ENCODE measurements at places on chromosomes 12 and 14.
A peak's percentile ranks its signal among the peaks of the same experiment; 100 is the strongest.

DNA sequence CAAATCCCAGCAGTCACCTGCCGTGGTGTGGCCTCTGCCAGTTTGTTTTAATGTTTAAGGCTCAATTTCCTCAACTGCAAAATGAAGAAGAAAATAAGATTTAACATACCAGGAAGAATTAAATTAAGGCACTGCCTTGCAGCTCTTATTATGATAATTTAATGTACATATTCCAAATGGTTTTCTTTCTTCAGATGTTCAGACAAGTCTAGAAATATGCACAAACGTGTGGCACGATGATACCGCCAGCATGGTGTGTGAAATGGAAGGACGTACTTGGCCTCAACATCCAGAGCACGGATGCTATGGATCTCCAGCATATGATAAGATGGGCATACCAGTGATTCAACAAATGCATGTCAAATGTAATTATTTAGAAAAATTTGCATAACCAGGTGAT lies 959.4 kb upstream of the TMEM132C start:
- DNase-seq: no peak

DNA sequence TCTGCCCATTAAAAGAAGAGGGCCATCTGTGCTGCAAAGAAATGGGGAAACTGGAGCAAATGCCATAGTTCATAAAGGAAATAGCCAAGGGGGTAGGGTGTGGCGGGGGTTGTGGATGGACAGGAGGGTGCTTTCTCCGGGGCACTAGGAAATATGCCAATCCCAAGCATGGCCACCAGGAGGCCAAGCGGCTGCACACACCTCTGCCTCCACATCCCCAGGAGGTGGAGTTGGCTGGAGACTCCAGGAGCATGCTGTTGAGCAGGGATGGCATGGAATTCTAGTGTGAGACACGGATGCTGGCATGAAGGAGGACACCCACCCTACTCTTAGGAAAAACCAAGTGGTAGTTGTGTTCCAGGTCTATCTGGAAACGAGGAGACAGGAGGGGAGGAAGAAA lies 25.2 kb downstream of the NID2 start:
- DNase-seq: no peak

GRCh38 chr12:32305163-32305562 lies 94.2 kb upstream of the FGD4 start:
- DNase-seq: no peak

DNA sequence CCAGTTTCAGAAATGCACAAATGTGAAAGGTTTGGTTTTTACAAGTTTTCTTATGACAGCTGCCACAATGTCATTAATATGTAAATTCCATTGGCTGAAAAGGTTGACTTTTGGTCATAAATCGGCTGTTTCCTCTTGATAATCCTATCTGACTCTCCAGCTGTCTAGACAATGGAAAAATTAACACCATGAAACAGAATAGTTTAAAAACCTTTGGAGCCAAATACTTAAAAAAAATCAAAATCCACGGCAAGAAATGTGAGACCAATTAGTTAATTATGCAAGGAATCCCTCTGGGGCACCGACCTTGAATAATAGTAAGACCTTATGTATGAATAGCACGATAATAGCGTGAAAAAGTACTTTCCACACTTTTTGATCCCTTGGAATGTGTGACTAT lies 138.0 kb downstream of the ZNF664 start:
- DNase-seq: no peak

- DNase-seq: no peak
These were observed 1101.2 kb upstream of the TMEM132C start for GRCh38 chr12:127165567-127166392.

DNA sequence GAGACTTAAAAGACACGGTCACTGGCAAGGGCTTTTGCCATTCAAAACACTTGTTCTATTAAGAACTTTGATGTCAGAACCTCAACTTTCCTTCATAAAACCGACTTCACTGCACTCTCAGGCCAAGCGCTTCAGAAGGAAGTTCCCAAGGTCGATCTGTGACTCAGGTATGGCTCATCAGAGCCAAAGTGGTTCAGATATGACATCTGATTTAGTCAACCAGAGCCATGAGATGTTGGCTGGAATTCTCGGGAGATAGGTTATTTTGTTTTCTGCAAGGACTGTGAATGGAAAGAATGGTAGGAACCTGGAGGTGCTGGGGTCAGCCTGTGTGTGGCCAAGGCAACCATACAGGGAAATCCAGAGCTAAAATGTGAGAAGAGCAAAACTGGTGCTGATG lies 445.6 kb downstream of the GLT1D1 start:
- no peak for DNase-seq

DNA sequence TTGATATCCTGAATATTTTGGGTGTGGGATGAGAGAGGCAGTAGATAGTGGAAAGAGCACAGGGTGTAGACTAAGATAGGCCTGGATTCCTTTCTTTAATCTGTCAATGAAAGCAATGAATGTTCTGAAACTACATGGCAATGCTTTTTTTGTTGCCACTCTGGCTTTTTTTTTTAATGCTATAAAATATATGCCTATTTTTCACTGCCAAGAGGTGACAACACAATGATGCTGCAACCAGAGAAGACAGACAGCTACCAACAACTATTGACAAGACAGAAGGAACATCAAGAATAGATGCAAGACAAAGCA lies 9.4 kb downstream of the ANG start:
- no peak for DNase-seq

DNA sequence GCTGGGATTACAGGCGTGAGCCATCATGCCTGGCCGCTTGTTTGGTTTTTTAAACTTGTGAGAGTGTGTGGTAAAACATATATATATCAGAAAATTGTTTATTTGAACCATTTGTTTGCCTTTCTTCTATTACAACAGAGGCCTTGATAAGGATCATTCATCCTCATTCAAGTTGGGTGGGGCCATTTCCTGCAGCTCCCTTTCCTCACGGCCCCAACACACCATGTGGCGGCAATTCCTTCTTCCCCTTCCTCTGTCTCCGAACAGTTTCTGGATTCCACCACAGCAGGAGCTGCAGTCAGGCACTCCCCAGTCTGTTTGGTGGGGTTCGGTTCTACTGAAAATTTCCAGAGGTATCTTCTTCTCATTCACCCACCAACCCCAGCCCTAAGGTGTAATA lies 42.0 kb upstream of the RASSF3 start:
- DNase-seq: no peak

GRCh38 chr14:104871656-104872468 lies 6.8 kb downstream of the CEP170B start:
- no peak for DNase-seq

DNA sequence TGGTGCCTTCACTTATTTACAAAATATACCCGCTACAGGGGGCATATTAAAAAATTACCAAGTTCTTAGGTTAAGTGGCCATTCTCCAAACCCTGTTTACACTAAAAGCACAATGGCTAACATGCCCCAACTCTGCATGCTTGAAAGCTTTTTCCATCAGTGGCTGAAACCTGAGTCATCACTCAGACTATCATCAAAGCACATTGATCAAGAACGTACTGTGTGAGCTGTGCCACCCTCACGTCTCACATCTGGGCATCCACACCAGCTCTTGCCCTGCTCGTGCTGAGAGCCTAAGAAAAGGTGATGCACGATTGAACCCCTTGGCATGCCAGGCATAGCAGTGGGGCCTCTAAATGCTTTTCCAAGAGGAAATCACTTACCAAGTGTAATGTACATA lies 13.2 kb downstream of the AQP6 start:
- no peak for DNase-seq

DNA sequence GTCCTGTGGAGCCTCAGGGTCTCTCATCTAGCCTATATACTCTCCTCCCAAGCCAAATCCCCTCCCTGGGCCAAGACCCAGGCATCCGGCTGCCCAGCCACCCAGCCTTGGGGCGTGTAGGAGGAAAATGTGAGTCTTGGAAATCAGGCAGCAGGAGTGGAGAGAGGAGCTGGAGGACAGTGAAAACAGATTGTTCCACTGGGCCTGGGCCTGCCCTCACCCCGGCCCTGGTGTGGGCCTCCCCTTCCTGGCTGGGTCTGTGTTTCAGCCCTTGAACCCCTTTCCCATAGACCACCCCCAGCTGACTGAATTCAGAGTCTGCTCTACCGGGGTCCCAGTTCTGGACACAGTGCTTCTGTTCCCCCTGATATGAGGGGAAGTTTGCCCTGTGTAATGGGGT lies 6.7 kb downstream of the ITGA5 start:
- DNase-seq: no peak

DNA sequence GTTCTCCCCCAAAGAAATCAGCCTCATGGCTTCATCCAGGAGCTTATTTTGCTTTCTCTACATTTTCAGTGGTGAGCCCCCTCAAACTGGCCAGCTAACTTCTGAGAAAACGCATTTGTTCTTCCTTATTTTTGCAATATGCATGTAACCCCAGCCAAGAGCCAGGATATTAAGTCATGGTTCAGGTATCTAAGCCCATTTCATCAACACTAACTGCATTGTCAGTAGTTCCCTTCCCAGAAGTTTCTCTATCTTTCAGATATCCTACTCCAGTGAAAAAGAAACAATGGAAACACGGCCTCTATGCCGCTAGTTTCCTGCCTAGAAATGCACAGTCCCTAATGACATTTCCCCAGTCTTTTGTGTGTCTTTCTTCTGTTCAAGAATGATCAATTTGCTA lies 102.8 kb upstream of the RASSF8 start:
- no peak for DNase-seq

DNA sequence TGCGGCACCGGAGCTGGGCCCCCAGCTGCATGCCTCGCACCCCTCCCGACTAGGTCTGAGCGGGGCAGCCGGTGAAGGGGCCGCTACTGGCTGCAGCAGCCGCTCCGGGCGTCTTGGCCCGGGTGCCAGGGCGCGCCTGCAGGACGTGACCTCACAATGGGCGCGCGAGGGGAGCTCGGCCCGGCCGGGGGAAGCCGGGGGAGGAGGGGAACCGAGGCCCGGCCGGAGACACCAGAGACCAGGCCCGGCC lies 353 bp downstream of the BAG5 start:
- DNase-seq: no peak

DNA sequence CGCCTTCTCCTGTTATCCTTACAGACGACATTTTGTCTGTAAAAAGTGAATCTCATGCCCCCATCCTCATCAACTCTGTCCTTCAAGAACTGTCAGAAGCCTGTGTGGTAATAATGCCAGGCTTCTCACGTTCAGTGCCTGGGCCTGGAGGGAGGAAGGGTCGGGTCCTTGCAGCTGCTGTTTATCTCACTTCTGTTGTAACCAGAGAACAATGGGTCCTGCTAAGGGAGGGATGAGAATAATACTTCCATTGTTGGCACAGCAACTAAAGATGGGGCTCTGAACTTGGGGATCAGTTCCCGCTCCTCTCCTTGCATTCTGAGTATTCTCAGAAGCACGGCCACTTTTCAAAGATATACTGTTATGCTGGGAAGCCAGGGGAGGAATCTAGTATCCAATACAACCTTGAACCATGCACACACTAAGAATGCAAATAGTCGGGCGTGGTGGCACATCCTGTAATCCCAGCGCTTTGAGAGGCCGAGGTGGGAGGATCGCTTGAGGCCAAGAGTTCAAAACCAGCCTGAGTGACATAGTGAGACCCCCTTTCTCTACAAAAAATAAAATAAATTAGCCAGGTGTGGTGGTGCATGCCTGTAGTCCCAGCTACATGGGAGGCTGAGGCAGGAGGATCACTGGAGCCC lies 38.8 kb upstream of the NINJ2 start:
- no peak for DNase-seq

DNA sequence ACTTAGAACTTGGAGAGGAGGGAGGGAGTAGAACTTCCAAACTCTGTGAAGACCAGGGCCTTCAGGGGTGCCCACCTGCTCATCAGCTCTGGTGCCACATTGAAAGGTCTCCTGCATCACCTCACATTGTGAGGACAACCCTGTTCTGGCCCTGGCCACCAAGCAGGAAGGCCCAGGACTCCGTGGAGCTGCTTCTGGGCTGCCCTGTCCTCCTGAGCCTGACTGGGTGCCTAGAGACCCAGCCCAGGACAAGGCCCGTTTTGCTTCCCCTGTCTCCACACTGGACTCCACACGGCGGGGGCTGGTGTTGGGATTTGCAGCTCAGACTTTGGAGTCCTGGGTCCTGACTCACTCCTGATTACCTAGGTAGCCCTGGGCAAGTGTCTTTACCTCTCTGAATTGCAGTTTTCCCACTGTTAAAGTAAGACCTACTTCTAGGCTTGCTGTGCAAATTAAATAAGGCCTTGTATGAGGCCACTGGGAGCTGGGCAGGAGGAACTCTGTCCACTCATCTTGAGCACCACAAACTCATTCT lies 12.5 kb upstream of the KRT82 start:
- DNase-seq: no peak

- DNase-seq: no peak
These were observed 73.8 kb downstream of the GPR135 start for GRCh38 chr14:59391388-59391787.

- peak; percentile 82 for DNase-seq
These were observed 5.4 kb upstream of the EML5 start for GRCh38 chr14:88798156-88798555.

GRCh38 chr12:121568971-121569751 lies 11.7 kb downstream of the KDM2B start:
- no peak for DNase-seq

DNA sequence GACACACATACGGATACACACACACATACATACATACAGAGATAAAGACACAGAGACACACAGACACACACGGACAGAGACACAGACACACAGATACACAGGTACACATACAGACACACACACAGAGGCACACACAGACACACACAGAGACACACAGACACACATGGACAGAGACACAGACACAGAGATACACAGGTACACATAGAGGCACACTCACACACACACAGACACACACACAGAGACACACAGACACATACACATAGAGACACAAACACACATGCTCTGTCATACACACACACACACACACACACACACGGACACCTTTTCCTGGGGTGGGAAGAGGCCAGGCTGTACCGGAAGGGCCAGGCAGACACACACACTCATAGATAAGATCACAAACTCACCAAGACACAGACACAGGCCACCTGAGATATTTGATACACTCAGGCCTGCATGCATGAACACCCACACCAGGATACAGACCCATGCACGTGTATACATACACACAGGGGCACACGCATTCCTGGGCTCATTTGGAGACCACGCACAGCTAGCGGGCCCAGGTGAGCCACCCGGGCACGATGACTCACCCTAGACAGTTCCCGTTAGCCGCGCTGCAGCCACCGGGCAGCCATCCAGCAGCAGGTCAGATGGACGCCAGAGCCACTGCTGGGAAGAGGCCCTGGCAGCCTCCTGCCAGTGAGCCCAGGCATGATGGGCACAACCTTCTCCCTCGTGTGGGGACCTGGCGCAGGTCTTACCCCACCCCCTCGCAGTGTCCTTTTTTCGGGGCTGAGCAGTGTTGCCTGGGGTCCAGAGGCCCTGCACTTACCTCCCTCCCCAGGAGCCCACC lies 1.8 kb upstream of the AHNAK2 start:
- DNase-seq: no peak

- DNase-seq: no peak
These were observed 4.1 kb upstream of the PRKAG1 start for GRCh38 chr12:49022558-49023178.

DNA sequence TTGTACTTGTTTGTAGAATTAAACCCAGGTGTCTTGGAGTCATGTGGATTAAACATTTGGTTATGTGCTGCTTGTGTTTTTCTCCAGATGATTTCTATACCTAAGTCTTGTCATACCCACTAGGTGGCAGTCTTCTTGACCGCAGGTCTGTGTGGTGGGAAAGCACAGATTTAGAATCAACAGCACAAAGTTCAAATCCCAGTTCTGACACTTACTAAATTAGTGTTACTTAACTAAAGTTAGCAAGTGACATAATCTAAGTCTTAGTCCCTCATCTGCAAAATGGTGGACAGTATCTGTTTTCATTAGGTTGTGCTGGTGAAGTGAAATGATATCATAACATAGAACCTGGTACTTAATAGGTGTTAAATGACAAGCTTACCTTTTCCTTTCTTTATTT lies 151.0 kb upstream of the ARHGAP5 start:
- no peak for DNase-seq

GRCh38 chr12:50257236-50258166 lies 25.8 kb downstream of the LIMA1 start:
- no peak for DNase-seq

Data from NCI-H187 treated with DMSO at 0.1 percent for 48 hours (cell line).